Naive thymus-derived CD8-positive, alpha-beta T cell (primary cell): ENCODE measurements at places on chromosomes 1 and 21. TPM values are rescaled to one million over a fixed set of nuclear protein-coding genes. Genes with fewer than 3 reads are reported as not detected.

DNA sequence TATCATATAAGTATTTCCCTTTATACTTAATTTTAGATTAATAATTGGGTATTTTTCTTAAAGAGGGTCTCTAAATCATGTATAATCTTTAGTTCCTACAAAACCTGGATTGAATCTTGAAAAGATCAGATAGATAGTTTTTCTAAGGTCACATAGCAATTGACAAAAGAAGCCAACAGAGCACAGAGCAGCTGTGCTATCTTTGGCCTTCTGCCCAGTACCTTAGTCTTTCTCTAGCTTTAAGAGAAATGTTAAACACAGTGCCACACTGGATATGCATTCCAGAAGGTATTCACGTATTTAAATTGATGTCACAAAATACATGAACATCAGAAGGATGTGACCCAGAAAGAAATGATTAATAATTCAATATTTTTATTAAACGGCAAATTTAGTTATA is 86.8 kb downstream of the C21orf91 start:
- no peak for DNase-seq
- H3K27me3 ChIP-seq: no peaks in the 10 kb centered on the region
- H3K4me1 ChIP-seq: peaks cover 4% of the 10 kb centered on the region
- H3K4me3 ChIP-seq: no peak overlapping the region
- no peaks in the 10 kb centered on the region for H3K36me3 ChIP-seq

GRCh38 chr21:31618696-31619430 is 40.6 kb upstream of the SOD1 start:
- no peaks in the 10 kb centered on the region for H3K36me3 ChIP-seq
- H3K4me3 ChIP-seq: no peak overlapping the region
- DNase-seq: no peak
- H3K27me3 ChIP-seq: no peaks in the 10 kb centered on the region

DNA sequence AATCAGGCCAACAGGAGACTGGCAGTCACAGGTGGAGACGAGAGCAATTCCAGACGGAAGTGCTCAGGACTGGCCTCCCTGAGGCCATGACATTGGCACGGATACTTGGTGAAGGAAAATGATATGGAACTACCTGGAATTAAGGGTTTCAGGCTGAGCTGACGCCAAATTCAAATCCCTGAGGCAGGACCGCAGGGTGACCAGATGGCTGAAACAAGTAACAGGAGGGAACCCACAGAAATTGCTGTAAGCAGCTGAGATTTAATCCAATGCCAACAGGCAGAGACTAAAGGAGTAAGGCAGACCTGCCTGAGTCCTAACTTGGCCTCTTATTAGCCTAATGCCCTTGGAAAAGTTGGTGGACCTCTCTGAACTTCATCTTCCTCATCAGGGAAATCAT is 76.2 kb downstream of the ERG start:
- H3K4me1 ChIP-seq: no peaks in the 10 kb centered on the region
- no peaks in the 10 kb centered on the region for H3K36me3 ChIP-seq
- no peak overlapping the region for H3K27ac ChIP-seq
- H3K4me3 ChIP-seq: no peak overlapping the region
- peaks cover 3% of the 10 kb centered on the region for H3K27me3 ChIP-seq

DNA sequence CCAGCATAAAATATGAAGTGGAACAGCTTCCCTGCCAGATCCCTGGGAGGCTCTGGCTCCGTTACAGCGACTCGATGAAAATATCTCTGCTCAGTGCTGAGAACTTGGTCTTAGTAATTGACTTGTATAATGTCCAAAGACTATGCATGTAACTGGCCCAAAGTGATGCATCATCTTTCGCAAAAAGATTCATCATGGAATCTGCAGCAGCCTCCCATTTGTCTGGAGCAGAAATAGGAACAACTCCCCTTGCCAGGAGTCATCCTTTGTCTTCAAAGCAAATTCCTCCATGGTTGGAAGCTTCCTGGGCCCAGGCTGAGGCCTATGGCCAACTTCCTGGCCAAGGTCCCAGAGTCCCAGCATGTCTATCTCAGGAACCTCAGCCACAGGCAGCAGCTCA is 16.9 kb upstream of the SLC6A17 start:
- H3K27ac ChIP-seq: no peak overlapping the region
- no peaks in the 10 kb centered on the region for H3K36me3 ChIP-seq
- no peak overlapping the region for H3K4me3 ChIP-seq
- peaks cover 10% of the 10 kb centered on the region for H3K4me1 ChIP-seq
- DNase-seq: no peak

DNA sequence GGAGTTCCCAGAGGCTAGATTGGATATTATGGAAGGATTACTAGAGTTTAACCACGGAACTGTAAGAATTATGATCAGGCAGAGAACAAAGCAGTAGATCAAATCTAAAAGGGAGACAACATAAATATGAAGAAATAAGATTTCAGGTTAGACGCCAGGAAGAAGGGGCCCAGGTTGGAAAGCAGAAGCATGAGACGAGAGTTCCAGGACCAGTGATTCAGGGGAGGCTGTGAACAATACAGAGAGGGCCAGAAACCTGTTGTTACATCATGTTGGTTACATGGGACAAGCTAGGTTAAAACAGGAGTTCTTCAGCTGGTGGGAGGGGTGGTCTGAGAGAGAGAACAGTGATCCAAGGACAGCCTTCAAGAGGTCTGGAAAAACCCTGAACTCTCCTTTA is 128.4 kb upstream of the MROH9 start:
- no peaks in the 10 kb centered on the region for H3K4me1 ChIP-seq
- no peak overlapping the region for H3K27ac ChIP-seq
- H3K36me3 ChIP-seq: no peaks in the 10 kb centered on the region
- H3K27me3 ChIP-seq: peaks cover 22% of the 10 kb centered on the region
- DNase-seq: no peak
- H3K4me3 ChIP-seq: no peak overlapping the region

DNA sequence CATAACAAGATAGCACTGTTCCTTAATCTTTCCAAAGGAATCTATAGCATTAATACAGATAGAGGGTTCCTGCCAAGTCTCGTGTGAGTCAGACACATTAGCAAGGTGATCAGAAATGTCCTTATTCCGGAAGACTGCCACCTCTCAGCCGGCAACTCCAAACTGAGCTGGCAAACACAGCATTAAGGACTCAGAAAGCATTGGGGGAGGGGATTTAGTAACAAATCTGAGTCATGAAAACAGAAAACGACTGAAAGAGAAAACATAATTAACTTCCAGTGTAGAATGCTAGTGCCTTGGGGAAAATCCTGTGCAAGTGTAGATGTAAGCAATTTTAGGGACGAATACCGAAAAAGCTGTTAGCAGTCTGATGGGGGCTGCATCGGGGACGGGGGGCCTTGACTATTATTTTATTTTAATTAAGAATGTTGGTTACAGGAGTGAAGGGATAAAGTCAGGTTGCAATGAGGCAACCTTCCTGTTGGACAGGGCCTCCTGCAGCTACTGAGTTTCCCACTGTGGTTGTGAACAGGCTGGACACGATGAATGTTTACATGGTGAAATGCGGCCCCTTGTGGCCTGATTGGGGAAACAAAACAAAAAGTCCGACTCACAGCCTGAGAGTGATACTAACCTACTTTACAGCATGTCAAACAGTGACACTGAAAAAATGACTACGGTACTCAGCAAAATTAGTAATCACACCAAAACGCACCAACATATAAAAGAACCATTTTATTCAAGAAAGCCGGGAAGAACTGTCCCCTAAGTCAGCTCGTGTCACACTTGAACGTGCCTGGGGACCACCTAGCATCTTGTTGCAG is 20.7 kb downstream of the MIS18A start:
- no peak overlapping the region for H3K27ac ChIP-seq
- peaks cover 3% of the 10 kb centered on the region for H3K27me3 ChIP-seq
- DNase-seq: no peak
- H3K4me3 ChIP-seq: no peak overlapping the region
- no peaks in the 10 kb centered on the region for H3K36me3 ChIP-seq
- peaks cover 2% of the 10 kb centered on the region for H3K4me1 ChIP-seq

DNA sequence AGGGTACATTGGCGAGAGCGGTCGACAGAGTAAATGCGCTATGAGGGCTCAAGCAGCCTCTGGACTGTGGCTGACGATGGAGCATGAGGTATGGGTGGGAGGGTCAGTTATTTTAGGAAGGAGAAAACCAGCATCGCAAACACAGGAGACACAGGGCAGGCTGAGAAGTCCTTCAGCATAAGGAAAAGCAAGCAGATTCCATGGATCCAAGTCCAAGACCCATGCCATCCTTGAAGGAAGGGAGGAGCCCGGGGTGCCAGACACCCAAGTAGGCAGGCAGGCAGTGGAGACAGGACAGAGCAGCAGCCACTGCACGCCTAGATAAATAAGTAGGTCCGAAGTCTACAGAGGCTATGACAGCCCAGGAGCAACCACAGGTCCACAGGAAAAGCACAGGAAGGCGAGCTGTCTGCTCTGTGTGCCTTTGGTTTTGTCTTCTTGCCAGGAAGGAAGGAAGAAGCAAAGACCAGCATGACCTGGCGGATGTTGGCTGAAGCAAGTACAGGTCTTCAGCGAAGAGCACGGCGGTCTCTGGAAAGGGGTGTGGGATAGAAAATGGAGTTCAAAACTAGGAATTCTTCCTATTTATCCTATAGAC is 76.4 kb upstream of the SLC45A1 start:
- no peak for DNase-seq
- H3K27ac ChIP-seq: no peak overlapping the region

DNA sequence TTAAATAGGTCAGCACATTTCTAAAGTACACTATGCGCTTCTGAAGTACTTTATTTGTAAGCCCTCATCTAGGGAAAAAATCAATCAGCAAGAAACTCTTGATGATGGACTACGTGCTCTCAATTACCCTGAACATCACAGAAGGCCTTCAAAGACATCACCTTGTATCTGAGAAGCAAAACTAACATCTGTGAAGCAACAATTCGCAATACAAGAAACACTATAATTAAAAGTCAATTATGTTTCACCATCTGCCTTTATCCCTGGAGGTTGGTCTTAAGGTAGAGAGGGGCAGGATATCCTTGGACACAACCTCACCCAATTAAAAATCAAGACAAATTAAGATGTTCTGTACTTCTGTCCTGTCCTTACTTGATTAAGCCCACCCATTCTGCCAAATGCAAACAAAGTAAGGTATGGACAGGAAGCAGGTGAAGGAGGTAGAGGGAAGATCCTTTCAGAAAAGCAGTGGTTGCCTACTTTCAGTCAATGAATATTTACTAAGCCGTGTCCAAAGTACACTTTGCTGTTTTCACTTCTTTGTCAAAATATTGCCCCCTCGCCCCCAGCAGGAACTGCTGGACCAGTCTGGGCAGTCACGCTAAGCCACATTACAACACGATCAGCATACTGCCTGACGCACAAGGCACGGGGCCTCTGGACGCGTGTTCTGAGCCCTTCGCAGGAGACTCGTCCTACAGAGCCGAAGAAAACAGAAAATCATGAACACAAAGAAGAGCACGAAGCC is 887 bp downstream of the SLC19A2 start:
- peaks cover 2% of the 10 kb centered on the region for H3K27me3 ChIP-seq
- H3K36me3 ChIP-seq: no peaks in the 10 kb centered on the region
- peak overlapping the region; percentile 96 for H3K27ac ChIP-seq
- H3K4me3 ChIP-seq: peak overlapping the region; percentile 97
- H3K4me1 ChIP-seq: peaks cover 32% of the 10 kb centered on the region

GRCh38 chr1:187842406-187843165 is 1013.8 kb downstream of the PLA2G4A start:
- DNase-seq: no peak
- H3K36me3 ChIP-seq: no peaks in the 10 kb centered on the region
- no peak overlapping the region for H3K4me3 ChIP-seq
- no peaks in the 10 kb centered on the region for H3K4me1 ChIP-seq

DNA sequence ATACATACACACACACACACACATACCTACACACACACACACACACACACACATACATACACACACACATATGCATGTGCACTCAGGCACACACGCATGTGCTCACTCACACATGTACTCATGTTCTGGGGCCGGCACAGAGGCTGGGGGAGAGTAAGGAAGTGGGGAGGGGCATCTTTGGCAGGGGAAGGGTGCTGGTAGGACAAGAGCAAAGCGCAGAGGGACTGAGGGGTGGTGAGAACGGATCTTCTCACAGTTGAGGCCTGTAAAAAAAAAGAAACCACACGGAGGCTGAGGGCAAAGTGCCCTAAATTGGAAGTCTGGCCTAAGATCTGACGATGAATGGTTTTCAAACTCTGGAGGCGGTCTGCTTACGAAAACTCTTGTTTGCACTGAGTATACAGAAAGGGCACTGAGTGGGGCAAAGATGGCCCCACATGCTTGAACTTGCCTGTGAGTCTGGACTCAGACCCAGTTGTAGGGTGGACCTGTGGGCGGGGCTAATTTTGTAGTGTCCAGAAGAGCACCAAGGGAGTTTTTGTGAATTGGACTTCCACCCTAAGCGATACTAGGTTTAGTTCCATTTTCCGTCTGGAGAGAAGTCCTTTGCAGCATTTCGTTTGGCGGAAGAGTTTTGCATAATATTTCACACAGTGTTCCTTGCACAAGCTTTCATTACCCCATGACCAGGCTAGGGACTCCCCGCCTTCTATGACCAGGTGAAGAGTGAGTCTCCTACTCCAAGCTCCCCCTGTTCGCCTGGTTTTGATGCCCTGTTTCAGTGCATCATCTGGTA is 79.3 kb upstream of the LYST start:
- no peaks in the 10 kb centered on the region for H3K36me3 ChIP-seq
- peaks cover 3% of the 10 kb centered on the region for H3K4me1 ChIP-seq
- no peak for DNase-seq
- no peak overlapping the region for H3K27ac ChIP-seq
- no peaks in the 10 kb centered on the region for H3K27me3 ChIP-seq
- H3K4me3 ChIP-seq: no peak overlapping the region

DNA sequence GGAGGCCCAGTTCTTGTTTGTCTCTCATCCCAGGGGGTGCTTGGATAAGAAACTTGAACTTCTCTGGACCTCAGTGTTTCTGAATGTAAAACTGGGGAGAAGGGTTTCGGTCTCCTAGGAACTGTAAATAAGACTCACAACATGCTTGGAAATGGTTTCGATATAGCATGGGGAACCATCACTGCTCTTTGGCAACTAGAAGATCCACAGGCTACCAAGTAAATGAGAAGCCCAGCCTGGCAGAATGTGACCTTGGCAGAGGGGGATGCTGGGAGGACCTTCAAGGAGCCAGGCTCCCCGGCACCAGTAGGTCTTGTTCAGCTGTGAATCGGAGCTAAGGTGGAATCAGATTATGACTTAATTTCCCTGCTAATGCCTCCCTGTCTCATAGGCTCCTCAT is 3.7 kb downstream of the ARL8A start:
- DNase-seq: no peak
- peaks cover 11% of the 10 kb centered on the region for H3K4me1 ChIP-seq
- no peaks in the 10 kb centered on the region for H3K36me3 ChIP-seq
- H3K4me3 ChIP-seq: no peak overlapping the region
- H3K27me3 ChIP-seq: no peaks in the 10 kb centered on the region
- peak overlapping the region; percentile 24 for H3K27ac ChIP-seq

The KCNH1 gene
- not detected for total RNA-seq

The CRYAA gene
- not detected for total RNA-seq

The LRIG2 gene
- 22.7 TPM for total RNA-seq

The FAM76A gene
- 21.5 TPM for total RNA-seq

The SETD4 gene
- 25.4 TPM for total RNA-seq
